GDM1 (cell line): ENCODE measurements at places on chromosomes 12 and 14.

DNA sequence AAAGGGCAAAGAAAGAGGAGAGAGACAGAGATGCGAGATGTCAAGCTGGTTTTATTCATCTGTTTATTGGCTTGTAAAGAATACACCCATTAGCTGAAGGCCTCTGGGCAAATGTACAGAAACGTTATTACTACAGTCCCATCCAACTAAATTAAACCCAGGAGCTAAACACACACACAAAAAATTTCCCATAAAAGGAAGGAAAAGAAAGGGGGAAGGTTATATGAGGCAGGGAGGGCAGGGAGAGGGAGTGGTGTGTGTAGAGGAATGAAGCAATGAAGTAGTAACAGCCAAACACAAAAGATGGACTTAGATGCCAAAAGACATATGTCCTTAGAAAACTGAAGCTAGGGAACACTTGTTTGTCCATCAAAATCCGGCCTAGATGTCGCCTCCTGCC is 3.1 kb upstream of the MFAP5 start:
- DNase-seq = no peak

DNA sequence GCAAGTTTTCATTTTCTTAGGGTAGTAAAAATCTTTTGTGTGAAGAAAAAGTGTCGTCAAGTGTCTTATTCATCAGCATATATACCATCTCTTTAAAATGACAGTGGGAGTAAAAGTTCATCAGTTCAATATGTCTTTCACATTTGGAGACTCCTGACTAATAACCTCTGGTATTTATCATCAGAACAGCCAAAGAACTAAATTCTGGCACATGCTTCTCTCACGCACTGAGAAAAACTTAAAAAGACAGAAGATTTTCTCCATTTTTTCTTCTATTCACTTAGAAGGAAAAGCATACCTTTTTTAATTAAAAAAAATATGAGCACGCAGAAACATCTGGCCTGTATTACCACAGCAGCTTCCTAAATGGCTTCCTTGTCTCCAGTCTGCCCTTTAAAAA is 265.7 kb downstream of the AKAP6 start:
- no peak for DNase-seq

DNA sequence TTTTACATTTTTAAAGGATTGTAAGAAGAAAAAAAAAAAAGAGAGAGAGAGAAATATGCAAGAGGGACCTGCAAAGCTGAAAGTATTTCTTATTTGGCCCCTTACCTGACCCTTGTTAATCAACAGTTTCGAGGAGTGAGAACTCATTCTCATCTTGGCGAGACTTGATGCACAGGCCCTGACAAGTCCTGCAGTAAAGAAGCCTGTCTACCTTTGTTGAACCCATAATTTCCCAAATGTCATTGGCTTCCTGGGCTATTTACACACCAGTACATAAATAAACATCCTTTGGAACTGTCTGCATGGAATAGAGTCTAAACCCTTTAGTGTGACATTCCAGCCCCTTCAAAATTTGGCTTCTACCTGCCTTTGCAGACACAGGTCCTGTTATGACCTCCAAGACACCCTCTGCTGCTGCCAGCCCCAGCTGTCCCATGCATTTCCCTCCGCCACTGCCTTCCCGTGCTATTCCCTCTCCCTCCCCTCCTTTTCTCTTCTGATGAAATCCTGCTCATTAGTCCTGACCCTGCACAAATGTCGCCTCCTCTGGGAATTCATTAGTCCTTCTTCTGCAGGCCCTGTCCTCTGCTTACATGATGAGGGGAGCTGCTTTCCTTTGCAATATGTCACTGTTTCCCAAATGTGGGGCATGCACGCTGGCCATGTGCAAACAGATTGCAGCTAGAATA is 35.1 kb downstream of the MYL2 start:
- DNase-seq = no peak

DNA sequence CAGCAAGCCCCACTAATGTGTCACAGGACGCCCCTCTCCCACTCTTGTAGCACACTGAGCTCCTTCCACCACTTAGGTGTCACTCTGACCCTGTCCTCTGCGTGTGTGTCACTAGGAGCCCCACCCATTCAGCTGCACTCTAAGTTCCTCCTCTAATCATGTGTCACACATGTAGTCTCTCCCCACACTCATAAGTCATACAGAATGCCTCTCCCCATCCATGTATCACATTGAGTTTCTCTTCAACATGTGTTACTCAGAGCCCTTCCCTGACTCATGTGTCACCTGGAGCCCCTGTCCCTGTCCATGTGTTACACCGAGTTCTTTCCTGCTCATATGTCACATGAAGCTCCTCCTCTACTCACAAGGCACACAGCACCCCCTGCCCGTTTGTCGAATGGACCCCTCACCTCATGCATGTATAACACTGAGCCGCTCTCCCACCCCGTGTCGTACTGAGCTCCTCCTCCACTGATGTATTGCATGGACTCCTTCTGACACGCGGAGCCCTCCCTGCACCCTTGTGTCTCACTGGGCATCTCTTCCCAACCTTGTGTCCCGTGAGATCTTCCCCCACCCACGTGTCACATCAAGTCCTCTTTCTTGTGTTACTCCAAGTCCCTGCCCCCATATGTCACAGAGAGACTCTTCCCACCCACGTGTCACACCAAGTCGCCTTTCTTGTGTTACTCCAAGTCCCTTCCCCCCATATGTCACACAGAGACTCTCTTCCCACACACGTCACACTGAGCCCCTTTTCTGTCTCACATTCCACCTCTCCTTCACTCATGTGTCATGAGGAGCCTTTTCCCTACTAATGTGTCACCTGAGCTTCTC is 31.0 kb downstream of the RTL1 start:
- no peak for DNase-seq

GRCh38 chr14:87888136-87888999 is 104.6 kb downstream of the GALC start:
- peak; percentile 11 for DNase-seq

- no peak for DNase-seq
Observed at GRCh38 chr12:26691234-26691970, 141.6 kb downstream of the ITPR2 start.

- no peak for DNase-seq
Observed at GRCh38 chr12:93468008-93468371, 676 bp downstream of the MRPL42 start.

DNA sequence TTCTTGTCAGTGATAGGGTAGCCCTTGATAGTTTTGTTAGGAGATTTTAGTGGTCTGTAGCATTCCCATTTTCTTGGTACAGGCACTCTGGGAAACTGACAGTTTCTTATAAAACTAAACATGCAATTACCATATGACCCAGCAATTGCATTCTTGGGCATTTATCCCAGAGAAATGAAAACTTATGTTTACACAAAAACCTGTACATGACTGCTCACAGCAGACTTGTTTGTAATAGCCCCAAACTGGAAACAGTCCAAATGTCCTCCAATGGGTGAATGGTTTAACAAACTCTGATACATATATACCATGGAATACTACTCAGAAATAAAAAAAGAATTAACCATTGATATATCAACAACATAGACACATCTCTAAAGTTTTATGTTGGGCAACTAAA is 75.5 kb downstream of the BORCS5 start:
- DNase-seq = no peak

DNA sequence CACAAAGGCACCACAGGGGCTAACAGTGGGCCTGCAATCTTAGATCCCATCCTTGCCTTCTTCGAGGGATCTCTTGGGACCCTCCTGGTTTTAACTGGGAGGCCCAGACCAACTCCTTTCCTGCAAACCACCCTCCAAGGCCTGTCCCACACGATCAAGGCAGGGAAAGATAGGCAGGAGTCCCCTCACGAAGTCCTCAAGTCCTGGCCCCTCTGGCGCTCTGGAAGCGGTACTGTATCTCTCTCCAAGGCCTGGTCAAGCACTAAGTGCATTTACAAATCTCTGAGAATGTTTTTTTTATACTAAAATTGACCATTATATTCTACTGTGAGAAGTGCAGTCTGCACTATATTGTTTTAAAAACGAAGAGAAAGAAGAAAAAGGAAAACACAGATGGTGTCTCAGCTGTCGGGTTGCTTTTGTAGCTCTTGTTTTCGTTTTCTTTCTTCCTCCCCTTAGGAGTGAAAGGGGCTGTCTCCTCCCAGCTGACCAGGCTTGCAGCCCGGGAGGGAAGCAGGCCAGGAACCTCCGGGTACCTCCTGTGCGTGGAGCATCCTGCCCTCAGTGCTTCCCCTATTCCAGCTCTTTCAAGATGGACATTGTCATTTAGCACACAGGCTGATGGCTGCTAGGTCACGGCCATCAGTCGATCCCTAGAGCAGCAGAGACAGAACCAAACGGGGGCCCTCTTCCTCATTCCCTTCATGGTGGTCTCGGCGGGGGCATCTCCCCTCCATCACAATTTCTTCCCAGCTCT is 56.7 kb downstream of the FAM222A start:
- DNase-seq = no peak

- DNase-seq = no peak
Observed at GRCh38 chr14:61451891-61452400, 130.6 kb downstream of the PRKCH start.

- no peak for DNase-seq
Observed at GRCh38 chr12:95848575-95849388, 10.0 kb upstream of the SNRPF start.

DNA sequence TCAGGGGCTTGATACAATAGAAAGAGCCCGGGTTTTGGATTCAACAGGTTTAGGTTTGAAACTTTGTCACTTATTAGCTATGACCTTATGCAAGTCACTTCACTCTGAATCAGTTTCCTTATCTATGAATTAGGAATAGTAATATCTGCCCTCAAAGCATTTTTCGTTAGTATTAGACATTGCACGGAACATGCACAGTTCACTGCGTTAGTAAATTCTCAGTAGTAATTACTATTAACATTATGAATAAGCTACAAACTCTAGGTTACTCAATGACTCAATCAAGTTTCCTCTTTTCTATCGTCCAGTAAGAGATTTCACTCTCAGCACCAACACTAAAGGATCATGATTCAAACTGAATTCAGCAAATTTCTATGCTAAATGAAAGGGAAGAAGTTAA is 150.3 kb downstream of the CEP83 start:
- DNase-seq = no peak

DNA sequence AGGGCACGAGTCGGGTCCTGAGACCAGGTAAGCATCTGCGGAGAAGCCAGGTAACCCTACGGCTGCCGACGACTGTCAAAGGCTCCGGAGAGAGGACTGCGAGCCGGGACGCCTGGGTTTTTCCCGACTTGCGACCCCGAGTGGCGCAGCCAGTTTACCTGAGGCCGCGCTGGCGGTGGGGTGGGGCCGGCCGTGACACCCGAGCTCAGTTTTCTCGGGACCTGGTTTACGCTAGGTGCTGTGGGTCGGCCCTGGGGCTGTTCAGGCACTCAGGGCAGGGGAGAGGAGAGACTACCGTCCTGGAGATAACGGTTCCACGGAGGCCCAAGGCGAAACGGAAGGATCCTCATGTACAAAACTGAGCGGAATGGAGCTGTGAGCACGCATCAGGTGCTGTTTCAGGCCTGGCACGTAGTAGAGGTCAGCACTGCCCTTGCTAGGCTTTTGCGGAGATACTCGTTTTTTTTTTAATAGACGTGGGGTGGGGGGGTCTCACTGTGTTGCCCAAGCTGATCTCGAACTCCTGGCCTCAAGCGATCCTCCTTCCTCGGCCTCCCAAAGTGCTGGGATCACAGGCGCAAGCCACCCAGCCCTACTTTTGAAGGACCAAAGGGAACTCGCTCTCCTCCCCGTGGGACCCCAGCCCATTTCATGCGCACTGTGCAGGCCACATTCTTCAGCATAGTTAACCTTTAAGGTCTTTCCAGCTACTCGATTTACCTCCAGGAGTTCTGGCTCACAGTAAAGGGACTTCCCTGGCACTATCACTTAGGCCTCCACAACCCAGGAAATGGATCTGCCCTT is 471 bp downstream of the MTRFR start:
- DNase-seq = no peak

DNA sequence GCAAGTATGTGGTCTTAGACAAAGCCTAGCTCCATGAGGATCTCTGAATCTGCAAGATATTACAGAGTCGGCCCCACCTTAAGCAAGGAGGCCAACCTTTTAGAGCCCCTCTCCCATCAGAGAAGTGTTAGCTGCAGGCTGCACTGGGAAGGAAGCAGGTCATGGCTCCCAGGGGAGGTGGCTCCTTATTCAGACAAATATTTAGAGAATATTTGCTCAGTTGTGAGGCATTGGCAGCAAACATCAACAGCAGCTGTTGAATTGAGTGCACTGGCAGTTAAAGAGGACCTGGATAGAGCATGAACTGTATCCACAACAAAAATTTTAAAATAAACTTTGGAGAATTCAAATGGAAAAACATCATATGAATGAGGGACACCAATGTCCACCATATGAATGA is 44.7 kb downstream of the FSCB start:
- no peak for DNase-seq

DNA sequence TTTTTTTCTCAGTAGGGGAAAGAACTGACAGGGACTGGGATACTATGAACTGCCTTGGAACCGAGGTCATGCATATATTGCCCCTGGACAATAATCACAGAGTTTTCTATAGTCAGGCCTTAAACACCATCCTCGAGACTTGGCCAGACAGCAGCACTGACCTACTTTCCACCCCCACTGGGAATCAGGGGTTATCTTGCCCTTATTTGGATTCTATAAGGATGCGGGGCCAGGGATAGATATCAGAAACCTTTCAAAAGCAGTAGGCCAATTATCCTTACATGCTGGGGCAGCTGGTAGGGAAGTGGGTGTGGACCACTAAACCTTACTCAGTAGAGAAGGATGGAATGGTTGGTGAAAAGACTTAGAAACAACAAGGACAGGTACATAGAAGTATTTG is 2.0 kb downstream of the ZNF219 start:
- DNase-seq = no peak

DNA sequence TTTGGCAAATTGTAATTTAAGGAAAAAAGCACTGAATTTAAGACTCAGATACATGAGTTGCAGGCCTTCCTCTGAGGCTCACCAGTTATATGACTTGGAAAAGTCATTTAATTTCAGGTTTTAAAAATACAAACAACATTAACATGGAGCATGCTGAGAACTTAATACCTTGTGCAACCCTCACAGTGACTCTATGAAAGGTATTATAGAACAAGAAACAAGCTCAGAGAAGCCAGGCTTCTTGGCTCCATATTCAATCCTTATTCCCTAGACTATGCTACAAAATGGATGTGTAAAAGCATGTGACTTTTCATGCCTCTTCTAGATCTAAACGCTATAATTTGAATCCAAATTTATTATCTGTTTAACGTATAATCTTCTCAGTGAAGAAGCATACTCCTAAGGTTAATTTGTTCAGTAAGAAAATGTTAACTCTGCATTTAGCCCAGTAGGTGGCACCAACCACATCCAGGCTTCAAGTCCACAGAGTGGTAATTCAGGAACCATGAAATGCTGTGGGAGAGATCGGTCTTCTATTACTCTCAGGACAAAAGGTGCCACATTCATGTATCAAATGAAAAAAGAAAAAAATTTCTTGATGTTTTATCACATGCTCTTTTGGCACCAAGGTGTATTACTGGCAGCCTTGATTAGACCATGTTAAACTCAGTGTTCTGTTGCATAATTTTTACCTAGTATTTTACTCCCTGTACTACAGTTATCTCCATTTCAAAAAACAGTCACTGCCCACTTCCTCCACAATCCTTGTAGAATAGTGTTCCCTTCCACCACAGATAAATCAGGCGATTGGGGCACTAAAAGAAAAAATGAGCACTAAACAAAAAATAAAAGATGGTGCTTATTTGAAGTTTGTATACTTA is 9.3 kb downstream of the CCDC196 start:
- peak; percentile 45 for DNase-seq
